Amniotic epithelial cell (primary cell): ENCODE measurements at places on chromosomes 5 and 9.

- DNase-seq: no peak
These were observed 859 bp downstream of the RETREG1 start for GRCh38 chr5:16615741-16616535.

DNA sequence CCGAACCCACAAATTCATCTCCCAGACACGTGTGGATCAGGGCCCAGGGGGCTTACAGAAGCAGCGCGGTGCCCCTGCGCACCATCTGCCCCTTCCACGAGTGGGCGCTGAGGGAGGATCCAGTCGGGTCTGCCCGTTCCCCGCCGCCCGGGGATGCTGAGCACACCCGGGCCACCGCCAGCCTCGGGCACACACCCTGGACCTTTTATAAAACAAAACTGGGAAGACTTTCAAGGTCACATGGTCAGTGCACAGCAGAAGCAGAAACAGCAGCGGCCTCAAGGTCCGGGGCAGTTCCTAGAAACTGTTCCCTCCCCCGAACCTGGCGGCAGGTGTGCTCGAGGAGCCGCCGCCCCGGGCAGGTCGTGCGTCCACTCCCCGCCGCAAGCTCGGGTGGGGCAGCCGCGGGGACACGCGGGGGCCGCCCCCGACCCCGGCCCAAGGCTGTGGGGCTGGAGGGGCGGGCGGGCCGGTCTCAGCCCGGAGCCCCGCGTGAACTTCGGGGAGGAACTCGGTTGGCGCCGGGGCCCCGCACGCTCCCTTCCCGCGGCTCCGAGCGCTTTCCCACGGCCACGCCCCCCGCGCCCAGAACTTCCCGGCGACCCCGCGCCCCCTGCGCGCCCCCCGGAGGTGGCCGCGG lies 633 bp upstream of the PPP1R26 start:
- DNase-seq: peak; percentile 17

DNA sequence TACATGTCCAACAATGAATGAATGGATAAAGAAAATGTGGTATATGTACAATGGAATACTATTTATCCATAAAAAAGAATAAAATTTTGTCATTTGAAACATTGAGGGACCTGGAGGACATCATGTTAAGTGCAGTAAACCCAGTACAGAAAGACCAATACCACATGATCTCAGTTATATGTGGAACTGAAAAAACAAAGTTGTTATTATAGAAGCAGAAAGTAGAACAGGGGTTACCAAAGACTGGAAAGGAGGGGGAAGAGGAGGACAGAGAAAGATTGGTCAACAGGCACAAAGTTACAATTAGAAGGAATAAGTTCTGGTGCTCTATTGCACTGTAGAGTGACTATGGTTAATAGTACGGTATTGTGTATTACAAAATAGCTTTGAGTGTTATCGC lies 233.8 kb downstream of the SEMA6A start:
- no peak for DNase-seq

- no peak for DNase-seq
These were observed 9.7 kb upstream of the SMIM32 start for GRCh38 chr5:136202469-136203205.

GRCh38 chr5:35487233-35488025 lies 130.2 kb upstream of the SPEF2 start:
- DNase-seq: peak; percentile 92

DNA sequence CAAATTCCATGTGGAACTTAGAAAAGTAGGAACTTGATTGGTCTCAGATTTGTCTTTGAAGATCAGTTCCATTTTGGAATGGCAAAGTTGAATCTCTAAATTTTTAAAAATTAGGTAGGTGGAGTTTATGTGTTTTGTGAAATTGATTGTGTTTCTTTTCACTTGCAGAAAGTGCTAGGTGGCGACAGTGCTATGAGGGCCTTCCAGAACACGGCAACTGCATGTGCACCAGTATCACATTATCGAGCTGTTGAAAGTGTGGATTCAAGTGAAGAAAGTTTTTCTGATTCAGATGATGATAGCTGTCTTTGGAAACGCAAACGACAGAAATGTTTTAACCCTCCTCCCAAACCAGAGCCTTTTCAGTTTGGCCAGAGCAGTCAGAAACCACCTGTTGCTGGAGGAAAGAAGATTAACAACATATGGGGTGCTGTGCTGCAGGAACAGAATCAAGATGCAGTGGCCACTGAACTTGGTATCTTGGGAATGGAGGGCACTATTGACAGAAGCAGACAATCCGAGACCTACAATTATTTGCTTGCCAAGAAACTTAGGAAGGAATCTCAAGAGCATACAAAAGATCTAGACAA lies 2.8 kb downstream of the PHAX start:
- DNase-seq: no peak

GRCh38 chr5:67085616-67086015 lies 111.0 kb downstream of the CD180 start:
- no peak for DNase-seq

- no peak for DNase-seq
These were observed 955 bp downstream of the QRFP start for GRCh38 chr9:130895481-130896232.

GRCh38 chr5:170449232-170449631 lies 54.6 kb upstream of the KCNIP1 start:
- no peak for DNase-seq

GRCh38 chr9:105053209-105053652 lies 125.3 kb upstream of the ABCA1 start:
- DNase-seq: peak; percentile 98

DNA sequence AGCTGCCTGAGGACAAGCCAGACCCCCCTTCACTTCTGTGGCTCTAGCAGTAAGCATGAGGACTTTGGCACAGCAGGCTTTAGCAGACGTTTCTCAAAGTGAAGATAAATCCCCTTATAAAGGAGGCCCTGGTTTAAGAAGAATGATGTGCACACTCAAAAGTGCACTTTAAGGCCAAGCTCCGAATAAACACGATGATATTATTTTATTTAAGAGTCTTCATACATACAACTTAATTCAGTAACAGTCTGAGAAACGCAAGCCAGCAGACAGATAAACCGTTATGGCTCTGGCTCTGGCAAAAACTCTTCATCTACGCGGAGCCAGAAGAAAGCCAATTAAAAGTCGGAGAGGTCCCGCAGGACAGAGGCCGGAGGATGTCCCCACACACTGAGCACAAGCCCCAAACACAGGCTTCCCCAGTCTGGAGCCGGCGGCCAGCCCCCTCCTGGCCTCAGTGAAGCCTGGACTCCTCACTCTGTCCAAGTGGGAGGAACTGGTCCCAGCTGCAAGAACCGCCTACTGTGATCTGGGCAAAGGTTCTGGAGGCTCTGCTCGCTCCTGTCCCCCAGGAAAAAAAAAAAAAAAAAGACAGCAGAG lies 44.6 kb downstream of the ADAMTS2 start:
- no peak for DNase-seq

DNA sequence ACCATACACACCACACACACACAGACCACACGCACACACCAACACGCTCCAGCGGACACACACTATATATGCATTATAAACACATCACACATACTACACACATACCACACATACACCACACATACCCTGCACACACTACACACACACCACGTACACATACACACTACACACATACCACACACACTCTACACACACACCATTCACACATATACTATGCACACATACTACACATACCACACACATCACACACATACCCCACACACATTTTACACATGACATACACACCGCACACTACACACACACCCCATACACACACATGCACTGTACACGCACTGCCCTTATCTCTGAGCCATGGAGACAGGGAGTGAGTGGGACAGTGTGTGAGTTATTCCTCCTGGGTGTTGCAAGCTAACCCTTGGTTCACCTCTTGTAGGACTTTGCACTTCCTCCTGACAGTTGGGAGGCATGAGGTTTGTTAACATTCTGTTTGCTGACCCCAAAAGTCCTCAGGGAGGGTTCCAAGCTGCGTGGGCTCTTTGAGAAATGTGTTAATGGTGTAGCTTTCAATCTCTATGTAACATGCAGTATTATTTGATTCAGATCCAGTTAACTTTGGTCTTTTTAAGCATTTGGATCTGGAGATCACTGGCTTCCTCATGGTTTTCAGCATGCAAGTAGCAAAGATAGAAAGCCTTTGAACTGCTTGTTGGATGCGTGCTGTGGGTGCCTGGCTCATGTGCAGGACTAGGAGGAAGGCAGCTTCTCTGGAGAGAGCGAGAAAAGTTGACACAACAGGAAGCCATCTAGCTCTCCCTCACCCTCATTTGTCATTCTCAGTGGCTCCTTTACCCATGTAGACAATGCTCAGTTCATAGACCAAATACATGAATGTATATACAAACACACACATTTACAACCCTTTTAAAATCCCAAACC lies 13.7 kb downstream of the IL31RA start:
- DNase-seq: peak; percentile 91

DNA sequence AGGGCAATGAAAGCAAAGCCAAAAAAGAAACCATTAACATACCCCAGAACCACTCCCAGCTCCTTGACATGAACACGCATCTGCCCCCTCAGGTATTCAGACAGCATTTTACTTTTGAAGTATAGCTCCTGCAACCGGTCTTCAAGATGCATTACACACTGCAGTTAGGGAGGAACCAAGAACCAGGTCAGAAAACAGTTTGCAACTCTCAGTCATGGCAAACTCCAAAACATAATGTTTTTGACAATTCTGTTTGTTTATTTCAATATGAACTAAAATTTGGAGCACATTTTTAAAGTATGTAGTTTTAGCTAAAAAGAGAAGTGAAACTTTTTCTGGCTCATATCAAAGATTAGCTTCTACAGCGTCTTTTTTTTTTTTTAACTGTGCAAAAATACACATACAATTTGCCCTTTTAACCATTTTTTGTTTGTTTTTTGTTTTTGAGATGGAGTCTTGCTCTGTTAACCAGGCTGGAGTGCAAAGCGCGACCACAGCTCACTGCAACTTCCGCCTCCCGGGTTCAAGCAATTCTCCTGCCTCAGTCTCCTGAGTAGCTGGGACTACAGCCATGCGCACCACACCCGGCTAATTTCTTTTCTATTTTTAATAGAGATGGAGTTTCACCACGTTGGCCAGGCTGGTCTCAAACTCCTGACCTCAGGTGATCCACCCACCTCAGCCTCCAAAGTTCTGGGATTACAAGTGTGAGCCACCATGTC lies 12.2 kb upstream of the RAPGEF6 start:
- no peak for DNase-seq

GRCh38 chr9:78695519-78695918 lies 398.6 kb downstream of the PSAT1 start:
- no peak for DNase-seq

DNA sequence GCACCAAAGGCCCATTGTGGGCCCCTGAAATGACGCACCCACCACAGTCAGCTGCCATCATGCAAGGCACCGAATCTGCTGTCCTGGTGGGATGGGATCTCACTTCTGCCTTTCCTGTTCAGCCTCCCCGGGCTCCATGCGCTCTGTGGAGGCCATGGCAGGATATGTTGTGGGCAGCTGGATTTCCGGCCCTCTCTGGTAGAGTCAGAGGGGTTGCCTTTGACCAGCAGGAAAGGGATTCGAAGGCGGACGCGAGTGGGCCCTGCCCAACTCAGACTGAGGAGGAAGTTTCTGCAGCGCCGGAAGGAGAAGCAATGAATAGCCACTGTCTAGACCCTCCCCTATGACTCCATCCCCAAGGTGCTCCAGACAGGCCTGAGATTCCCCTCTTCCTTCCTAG lies 35.5 kb downstream of the GADD45G start:
- no peak for DNase-seq

GRCh38 chr5:140258016-140258415 lies 44.9 kb downstream of the PFDN1 start:
- DNase-seq: no peak

- DNase-seq: no peak
These were observed 56.7 kb upstream of the OSMR start for GRCh38 chr5:38789134-38789533.

DNA sequence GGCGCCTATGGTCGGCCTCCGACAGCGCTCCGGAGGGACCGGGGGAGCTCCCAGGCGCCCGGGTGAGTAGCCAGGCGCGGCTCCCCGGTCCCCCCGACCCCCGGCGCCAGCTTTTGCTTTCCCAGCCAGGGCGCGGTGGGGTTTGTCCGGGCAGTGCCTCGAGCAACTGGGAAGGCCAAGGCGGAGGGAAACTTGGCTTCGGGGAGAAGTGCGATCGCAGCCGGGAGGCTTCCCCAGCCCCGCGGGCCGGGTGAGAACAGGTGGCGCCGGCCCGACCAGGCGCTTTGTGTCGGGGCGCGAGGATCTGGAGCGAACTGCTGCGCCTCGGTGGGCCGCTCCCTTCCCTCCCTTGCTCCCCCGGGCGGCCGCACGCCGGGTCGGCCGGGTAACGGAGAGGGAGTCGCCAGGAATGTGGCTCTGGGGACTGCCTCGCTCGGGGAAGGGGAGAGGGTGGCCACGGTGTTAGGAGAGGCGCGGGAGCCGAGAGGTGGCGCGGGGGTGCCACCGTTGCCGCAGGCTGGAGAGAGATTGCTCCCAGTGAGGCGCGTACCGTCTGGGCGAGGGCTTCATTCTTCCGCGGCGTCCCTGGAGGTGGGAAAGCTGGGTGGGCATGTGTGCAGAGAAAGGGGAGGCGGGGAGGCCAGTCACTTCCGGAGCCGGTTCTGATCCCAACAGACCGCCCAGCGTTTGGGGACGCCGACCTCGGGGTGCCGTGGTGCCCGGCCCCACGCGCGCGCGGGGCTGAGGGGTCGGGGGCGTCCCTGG lies 561 bp downstream of the DAPK1 start:
- peak; percentile 32 for DNase-seq

GRCh38 chr5:142307146-142307890 lies 17.5 kb downstream of the SPRY4 start:
- DNase-seq: no peak

DNA sequence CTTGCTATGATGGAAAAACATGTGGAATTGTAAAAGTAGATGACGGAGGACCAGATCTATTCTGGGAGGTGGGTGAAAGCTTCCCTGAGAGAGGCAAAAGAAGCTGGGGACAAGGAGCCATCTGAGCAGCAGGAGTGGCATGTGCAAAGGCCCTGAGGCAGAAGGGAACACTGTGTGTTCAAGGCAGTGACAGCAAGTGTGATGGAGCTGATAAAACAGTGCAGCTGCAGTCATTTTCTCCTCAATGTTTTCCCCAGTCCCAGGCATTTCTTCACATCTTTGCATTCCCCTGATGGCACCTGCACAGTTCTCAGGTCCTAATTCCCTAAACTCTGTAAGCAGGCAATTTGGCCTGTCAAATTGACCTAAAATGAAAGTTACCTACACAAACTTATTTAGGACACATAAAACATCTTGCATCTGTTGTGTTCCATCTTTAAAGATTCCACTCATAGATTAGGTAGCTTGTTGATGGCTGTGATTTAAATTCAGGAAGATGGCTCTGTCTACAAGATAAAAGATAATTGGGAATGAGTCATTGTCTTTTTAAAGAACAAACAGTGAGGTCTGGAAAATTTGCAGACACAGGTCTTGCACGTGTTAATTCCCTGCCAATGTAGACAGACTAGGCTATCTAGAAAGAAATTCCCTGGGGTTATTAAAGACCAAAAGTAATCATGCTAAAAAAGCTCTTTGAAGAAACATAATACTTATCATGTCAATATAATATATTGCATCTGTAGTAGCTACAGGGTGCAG lies 289.6 kb upstream of the SGCD start:
- no peak for DNase-seq

GRCh38 chr9:8437876-8438275 lies 638.3 kb upstream of the DMAC1 start:
- DNase-seq: no peak

DNA sequence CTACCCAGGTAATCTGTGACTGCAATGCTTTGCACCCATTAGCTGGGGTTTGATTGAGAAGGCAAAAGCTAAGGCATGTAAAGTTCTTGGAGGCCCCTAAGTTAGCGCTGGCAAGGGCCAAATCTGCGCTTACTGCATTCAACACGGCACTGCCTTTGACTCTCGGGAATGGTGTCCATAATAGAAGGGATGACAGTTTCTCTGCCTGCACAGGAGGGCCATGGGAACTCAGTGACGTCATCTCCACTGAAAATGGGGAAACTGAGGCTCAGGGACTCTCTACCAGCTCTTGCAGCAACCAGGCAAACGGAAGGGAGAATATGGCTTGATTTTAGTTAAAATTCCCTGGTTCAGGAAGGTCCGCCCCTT lies 487 bp downstream of the SPATA24 start:
- no peak for DNase-seq
